Stimulated activated CD8-positive, alpha-beta memory T cell treated with anti-CD3 and anti-CD28 coated beads, Interleukin-2, amount 100 ng/mL, for 48 hours (primary cell): ENCODE measurements at places on chromosomes 2 and 18.

DNA sequence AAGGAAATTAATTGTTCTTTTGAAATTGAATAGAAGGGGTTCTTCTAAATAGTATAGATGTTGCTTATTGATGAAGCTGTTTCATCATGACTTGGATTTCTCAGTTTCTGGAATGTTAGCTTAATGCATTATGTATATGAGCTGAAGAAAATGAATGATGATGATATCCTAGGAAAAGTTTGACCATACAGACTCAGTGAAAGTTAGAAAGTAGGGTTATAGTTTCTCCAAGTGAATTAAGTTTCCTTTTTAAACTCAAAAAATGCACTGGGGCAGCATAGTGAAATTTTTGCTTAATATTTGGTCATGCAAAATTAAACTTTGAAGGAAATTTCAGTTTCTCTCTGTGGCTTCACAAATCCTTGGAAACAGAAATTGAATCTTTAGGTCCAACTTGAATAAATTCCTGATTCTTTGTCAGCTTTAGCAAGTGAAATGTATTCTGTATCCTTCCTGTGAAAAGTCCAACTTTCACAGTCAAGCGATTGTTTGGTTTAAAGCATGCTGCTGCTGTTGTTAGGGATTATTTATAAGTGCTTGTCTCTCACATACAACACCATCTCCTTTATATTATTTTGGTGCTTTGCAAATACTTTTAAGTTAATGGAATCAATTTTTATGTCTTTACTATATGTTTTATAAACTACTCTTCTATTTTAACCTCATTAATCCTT lies 78.2 kb downstream of the PIK3C3 start:
- no peak for DNase-seq

DNA sequence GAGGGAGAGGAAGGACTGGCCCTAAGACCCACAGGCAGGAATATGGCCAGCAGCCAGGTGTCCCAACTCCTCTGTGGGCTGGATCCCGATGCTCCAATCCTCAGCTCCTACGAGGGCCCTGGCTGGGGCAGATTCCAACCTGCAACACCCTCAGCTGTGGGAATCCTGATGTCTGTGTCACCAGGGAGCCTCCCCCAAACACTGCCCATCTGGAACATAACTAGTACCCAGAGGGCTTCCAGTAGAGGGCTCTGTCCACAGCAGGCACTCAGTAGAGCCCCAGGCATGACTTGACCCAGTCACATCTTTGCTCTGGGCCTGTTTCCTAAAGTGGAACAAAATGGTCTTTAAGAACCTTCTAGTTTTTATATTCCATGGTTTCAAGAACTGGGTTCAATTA lies 20.6 kb upstream of the LOXHD1 start:
- no peak for DNase-seq

DNA sequence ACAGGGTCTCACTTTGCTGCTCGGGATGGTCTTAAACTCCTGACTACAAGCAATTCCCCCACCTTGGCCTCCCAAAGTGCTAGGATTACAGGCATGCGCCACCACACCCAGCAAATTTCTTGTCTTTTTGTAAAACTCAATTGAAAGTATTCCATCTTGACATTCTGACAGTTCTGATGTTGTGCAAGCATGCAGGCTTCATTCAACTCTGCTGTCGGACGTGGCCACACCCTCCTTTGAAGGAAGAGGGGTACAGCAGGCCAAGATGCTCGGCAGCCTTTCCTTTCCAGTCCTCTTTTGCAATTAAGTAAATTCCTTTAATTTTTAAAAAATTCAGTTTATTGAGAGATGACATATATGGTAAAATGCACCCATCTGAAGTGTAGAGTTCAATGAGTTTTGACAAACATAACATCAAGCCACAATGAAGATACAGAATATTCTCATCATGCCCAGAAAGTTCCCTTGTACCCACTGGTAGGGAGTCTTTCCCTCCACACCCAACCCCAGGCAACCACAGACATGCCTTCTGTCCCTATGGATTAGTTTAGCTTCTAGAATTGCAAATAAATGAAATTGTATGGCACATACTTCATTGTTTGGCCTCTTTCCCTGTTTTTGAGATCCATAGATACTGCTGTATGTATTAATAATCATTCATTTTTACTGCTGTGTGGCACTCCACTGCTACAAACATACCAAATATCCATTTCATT lies 33.1 kb downstream of the TUBB6 start:
- no peak for DNase-seq

DNA sequence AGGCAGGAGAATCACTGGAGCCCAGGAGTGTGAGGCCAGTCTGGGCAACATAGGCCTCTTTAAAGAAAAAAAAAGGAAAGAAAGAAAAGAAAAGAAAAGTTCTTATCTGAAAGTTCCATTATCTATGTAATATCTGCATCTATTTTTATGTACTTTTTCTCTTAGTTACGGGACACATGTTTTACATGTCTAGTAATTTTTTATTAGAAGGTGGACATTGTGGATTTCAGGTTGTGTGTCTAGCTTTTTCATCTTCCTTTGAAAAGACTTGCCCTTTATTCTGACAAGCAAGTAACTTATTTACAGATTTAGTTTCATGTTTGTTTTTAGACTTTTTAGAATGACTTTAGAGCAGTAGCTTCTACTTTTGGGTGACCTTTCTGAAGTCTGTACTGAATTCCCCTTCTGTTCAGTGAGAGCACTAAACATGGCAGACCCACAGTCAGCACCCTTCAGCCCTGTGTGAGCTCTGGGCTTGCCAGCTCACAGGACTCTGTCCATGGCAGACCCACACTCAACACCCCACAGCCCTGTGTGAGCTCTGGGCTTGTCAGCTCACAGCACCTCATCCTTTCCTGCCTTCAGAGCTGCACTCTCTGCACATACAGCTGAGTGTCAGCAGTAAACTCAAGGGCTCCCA lies 17.5 kb downstream of the TRAPPC12 start:
- no peak for DNase-seq

GRCh38 chr2:183172220-183172887 lies 48.1 kb downstream of the NUP35 start:
- no peak for DNase-seq

GRCh38 chr2:65390134-65390533 lies 42.3 kb downstream of the SPRED2 start:
- no peak for DNase-seq

GRCh38 chr2:42135381-42136312 lies 33.5 kb upstream of the EML4 start:
- DNase-seq, result no peak

DNA sequence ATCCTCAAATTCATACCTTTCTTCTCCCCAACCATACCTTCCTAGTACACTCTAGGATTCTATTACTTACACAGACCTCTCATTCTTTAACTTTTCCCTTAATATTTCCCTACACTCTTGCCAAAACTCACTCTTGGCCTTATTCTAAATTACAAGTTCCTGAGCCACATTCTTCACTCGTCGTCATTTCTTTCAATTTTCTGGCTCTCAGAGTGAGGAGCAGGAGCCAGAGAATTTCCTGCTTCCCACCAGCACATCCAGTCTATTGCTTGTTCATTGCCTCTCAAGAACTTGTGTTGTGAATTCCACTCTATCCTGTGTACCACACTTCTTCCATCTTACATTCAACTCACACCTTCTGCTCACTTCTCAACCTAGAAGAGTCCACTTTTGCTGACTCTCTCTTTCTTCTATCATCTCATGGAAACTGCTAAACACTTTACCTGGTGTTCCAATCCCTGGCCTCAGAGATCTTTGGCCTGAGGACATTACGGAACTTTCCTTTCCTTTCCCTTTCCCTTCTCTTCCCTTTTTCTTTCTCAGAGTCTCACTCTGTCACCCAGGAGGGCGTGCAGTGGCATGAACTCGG lies 171.6 kb downstream of the PLCL1 start:
- no peak for DNase-seq

- no peak for DNase-seq
These were observed 15.7 kb upstream of the TRIB2 start for GRCh38 chr2:12700989-12701388.

DNA sequence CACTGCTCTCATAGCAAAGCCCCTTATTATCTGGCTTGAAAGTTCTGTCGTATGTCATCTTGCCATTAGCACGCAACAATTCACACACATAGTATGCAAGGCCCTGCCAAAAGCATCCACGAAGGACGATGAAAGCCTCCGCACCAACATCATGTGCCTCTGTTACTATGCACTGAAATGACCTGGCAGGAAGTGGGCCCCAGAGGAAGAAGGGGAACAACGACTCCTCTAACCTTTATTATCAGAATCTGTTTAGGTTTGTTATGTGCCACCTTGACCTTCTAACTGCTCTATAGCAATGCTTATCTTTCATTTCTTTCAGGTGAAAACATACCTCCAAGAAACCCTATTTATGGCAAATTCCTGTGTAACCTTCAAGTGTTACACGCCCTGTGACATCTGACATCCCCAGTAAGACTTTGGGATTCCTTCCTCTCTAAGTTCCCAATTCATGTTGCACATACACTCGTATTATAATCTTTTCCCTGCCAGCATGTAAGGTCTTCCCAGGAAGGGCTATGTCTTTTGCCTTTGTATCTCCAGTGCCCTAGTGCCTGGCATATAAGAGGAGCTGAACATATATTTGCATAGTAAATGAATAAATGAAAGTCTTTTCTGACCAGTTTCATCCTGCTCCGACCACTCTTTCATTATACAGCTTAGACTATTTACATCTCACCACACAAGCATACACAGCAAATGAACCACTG lies 7.0 kb upstream of the NDUFV2 start:
- no peak for DNase-seq

DNA sequence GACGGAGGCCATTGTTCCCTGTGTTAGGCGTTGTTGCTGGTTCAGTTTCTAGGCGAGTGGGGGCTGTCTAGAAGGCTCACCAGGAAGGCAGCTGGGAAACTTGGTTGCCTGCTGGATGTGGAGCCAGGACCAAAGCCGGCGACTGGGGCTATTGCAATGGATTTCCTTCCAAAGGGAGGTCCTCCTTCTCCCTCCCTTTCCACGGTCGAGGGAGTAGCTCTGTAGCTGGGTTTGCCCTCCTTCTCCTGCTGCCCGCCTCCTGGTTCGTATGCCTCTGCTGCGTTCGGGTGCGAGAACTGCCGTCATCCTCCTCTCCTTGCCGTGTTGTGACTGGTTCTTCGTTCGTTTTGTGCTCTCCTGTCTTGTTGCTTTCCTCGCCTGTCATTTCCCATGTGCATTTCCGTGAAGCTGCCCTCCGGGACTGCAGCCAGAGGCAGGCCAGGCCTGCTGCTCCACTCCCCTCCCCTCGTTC lies 203.4 kb downstream of the NEDD4L start:
- DNase-seq, result no peak

GRCh38 chr2:71460595-71461303 lies 7.4 kb downstream of the DYSF start:
- no peak for DNase-seq
